ENCODE measurements at places on chromosomes 13 and 19.

- no peak for DNase-seq
These were observed 95.2 kb downstream of the LRCH1 start for GRCh38 chr13:46648166-46648607.

GRCh38 chr19:18153556-18154134 lies 682 bp downstream of the PIK3R2 start:
- no peak for DNase-seq

GRCh38 chr13:31775148-31775547 lies 35.8 kb downstream of the RXFP2 start:
- DNase-seq: no peak

DNA sequence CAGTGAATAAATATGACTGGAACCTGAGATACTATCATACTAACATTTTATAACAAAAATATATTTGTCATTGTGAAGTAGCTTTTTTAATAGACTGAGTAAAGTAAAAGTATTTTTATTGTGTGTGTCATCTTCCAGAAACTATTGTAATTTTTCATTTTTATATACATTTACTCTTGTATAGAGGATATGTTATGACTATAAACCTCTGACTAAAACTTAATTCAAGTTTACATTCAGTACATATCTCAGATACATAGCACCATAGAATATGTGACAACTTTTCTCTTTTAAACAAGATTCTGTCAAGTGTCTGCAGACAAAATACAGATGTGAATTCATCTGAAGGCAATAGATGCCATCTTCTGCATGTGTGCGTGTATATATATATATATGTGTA lies 704.3 kb downstream of the SLITRK1 start:
- no peak for DNase-seq

GRCh38 chr13:75704927-75705288 lies 68.8 kb downstream of the LMO7 start:
- no peak for DNase-seq
